Activated T-cell treated with anti-CD3 and anti-CD28 coated beads, Interleukin-2, amount 50 U/mL, for 24 hours (primary cell): ENCODE measurements at places on chromosomes 1 and 21.

DNA sequence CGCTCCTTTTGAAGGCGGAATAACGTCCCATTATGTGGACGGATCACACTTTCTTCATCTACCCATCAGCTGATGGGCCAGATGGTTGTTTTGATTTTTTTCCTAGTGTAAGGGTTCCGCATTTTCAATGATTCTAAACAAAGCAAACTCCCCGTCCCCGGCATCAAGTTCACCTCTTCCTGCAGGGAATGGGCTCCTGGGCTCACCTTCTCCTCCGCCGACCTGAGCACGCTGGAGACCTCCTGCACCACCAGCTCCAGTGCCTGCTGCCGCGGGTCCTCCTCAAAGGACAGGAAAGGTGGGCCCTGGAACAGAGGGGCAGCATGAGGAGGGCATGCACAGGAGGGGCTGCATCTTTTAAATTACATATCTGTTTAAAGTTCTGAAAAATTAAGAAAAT lies 11.9 kb downstream of the C2CD2 start:
- no peak for DNase-seq

DNA sequence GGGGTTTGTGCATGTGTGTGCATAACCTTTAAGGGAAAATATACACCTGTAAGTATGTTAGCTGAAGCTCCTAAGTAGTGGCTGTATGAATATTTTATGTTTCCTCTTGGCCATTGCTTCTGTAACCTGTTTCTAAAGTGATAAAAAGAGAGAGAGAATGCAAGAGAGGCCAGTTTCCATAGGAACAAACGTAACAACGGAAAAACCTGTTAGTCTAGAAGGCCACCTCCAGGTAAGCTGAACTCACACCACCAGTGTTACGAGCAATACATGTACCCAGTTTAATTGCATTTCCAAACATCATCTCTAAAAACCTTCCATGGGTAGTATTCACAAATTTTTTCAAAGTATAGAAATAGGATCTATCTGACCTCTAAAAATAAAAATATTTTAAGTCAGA lies 63.1 kb downstream of the PLPPR4 start:
- no peak for DNase-seq

DNA sequence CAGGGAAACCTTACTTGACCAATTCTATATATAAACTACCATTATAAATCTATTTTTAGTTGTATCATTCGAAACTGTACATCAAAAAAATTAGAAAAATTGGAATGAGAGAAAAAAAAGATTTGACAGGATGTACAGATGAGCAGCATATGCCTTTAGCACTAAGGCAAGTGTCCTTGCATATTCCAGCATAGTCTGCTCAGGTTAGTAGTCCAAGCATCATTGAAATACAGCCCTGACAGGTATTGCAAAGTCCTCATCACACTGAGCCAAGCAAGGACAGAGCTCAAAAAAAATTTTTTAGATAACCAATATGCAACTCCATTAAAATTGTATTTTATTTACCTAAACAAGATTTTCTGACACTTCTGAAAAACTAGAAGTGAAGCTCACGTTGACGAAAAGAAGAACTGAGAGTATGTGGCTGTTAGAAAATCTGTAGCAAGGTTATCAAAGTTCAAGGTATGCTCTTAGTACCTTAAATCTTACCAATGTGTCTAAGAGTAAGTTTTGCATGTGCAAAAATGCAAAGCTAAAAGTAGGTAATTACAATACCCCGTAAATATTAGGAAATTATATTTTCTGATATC lies 465.6 kb upstream of the ADGRL4 start:
- no peak for DNase-seq

DNA sequence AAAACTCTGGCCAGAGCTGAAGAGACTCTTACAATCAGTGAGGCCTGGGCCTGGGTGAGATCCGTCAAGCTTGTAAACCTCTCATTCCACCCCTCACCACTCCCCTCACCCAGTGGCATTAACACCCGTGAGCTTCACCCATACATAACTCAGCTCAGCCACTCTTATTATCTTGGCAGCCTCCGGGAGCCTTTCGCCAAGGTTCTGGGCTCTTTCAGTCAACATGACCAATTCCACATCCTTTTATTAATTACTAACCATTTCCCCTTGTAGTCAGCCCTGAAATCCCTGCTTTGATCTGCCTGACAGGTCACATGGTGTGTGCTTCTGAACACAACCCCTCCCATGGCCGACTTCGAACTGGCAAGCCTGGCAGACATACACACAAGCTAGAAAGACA lies 134.8 kb downstream of the SETD4 start:
- no peak for DNase-seq

DNA sequence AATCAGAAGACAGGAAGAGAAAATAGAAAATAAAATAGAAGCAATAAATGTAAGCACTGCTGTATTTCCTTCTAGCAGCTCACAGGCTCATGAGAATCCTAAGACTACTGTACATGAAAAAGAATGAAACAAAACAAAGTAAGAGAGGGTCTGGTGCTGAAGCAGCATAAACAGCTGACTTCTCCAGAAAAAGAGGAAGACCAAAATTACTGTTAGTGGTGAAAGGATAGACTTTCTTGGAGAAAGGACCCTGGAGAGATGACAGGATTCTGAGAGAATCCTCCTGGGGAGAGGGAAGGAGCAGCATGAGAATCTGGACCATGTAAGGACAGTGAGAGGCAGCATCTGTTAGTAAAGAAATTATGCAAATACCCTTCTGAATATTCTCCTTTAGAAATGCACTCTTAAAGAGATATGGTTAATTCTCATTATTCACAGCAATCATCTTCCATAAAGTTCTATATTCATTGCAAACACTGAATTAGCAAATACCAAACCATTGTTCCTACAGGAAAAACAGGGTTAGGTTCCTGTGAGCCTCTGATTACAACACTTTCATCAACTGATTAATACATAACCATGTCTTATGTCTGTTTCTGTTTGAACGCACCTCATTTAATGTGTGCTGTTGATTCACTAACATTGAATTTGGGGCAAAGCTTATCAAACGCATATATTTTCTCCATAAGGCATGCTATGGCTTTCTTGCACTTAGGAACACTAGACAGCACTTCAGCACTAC lies 17.0 kb downstream of the SLC25A24 start:
- DNase-seq = no peak

DNA sequence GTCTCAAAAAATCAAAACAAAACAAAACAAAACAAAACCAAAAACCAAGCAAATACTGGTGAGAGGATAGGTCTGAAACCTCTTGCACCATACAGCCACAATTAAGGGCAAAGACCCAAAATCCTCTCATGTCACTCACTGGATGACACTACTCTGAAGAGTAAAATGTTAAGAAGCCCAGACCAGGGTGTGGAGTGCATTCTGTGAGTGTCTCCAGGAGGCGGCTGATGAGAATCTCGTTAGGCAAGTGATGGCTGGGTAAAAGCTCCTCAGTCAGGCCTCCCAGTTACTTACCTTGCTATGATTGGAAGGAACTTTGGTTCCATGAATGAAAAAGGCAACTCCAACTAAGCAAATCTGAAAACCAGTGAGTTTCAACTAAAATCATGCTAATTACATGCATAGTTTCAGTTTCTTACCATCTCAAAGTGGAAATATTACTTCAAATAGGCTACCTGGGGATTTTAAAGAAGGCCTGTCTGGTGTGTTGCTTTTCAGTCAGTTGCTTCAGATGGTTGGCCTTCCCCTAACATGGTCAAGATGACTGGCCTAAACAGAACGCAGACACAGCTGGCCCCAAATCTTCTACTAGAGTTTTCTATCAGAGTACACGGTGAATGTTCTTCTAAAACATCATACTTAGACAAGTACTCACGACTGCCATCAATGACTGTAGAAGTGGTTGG lies 95.1 kb downstream of the KIAA0319L start:
- DNase-seq = no peak

- no peak for DNase-seq
Observed at GRCh38 chr1:88979054-88979748, 13.2 kb downstream of the KYAT3 start.

GRCh38 chr1:111739925-111740765 lies 950 bp upstream of the INKA2 start:
- DNase-seq = peak; percentile 56

- DNase-seq = no peak
Observed at GRCh38 chr1:217983051-217983375, 302.1 kb upstream of the RRP15 start.

- peak; percentile 9 for DNase-seq
Observed at GRCh38 chr21:45262041-45262581, 25.6 kb downstream of the POFUT2 start.

DNA sequence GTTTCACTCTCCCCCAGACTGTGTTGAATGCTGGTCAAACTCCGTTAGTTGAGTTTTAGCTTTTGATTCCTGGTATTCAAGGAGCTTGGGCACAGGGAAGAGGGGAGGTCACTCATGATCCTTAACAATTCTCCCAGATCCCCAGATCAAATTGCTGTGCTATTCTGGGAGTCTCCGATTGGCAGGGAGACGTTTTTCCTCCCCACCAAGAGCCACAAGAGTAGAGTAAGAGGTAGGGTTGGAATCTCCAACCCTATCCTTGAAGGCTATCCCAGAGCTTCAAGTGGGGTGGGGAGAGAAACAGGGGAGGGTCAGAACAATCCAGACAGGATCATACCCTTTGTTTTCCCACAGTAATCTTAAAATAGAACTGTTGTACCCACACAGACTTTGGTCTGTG lies 576 bp upstream of the TPM3 start:
- DNase-seq = no peak

GRCh38 chr1:114131526-114132220 lies 22.0 kb downstream of the SYT6 start:
- DNase-seq = no peak

- DNase-seq = no peak
Observed at GRCh38 chr1:20476265-20477038, 9.6 kb downstream of the CAMK2N1 start.

GRCh38 chr1:22491995-22492715 lies 40.5 kb downstream of the ZBTB40 start:
- DNase-seq = no peak

DNA sequence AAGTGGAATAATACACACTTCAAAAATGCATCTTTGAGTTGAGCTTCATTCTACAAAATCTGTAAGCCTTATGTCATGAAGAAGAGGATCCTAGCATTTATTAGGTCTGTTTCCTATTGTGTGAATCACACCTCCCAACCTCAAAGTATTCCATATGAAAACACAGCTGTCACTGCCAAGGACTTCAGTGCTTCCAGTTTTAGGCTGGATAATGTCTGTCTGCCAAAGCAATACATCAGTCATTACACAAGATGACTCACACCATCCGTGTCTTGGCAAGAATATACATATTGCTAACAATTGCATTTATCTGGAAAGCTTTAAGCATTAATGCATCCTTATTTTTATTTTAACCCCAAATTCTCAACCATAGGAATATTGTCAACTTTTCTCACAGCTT lies 125.7 kb upstream of the TMPRSS15 start:
- no peak for DNase-seq

DNA sequence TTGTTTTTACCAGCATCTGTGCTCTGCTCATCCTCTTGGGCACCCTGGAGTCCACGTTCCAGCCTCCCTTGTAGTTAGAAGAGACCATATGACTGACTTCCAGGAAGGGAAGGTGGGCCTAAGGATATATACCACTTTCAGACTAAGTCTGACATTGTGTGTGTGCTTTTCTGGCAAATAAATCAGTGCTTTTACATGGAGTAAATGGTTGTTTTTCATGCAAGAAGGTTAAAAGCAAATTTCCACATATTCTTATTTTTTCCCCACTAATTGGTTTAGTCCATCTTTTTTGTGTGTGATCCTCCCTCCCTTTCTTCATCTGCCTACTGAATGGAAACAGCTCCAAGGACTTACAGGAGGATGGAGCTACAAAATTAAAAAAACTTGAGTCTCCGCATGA lies 119.8 kb downstream of the TBX15 start:
- DNase-seq = no peak

DNA sequence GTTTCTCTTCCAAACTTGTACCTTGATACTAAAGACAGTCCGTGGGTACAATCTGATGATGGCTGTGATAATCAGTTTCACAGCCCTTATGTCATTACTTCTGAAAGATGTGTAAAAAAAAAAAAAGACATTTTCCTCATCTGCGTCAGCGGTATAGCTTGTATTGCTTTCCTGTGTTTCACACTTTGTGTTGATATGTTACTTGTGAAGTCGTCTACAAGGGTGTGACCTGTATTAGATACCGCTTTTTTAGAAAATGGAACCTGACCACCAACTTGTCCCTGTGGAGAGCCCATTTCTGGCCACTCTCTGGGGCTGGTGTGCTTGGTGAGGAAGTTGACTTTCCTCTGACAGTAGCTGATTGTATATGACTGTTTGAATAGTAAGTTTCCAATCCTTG lies 50.5 kb downstream of the PEX14 start:
- DNase-seq = no peak

- DNase-seq = no peak
Observed at GRCh38 chr1:78682496-78682895, 32.9 kb downstream of the IFI44 start.

- no peak for DNase-seq
Observed at GRCh38 chr1:180116964-180117763, 37.5 kb upstream of the QSOX1 start.

- DNase-seq = no peak
Observed at GRCh38 chr1:178496410-178497135, at the start of gene CLEC20A. CLEC20A (minus strand) TSS chr1:178496964; CDS start chr1:178496939, 25 bp downstream.

GRCh38 chr1:191498825-191499224 lies 659.4 kb upstream of the RGS18 start:
- no peak for DNase-seq

DNA sequence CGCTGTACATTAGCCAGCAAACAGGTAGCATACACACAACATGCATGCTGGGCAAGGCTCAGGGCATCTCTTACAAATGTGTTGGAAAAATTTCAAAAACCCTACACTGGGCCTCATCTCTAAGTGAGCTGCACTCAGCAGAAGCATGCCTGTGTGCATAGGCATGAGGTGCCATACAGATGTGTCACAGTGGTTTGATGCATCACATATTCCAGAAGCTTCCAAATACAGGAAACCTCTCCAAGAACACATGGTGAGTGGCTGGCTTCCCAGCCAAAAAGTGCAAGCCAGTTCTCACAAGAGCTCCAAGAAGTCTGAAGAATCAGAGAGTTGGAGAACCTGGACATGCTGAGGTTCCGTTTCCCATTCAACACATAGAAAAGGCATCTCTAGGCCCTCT lies 58.3 kb downstream of the CD46 start:
- no peak for DNase-seq

GRCh38 chr21:30480145-30480544 lies at the start of gene KRTAP19-1:
KRTAP19-1 (minus strand) TSS chr21:30480367; CDS start chr21:30480317, 50 bp downstream.
- DNase-seq = no peak

DNA sequence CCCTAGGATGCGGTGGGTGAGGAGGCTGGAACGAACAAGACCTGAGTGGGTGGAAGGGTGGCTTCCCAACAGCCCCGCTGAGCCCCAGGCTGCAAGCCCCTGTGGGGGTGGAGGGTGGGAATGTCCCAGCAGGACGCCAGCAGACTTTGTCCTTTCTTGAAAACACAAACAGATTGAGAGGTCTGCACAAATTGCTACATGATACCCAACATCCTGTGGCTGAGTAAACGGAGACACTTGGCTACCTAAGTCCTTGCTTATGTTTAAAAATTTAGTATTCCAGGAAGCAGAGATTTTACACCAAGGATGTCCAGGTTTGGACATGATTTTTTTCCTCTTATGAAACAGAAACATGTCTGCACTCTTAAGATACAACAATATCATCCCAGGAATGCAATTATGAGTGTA lies 11.8 kb upstream of the F3 start:
- DNase-seq = no peak

- no peak for DNase-seq
Observed at GRCh38 chr1:21201650-21202049, 25.0 kb upstream of the EIF4G3 start.
